ENCODE measurements at places on chromosomes 5 and 9.

DNA sequence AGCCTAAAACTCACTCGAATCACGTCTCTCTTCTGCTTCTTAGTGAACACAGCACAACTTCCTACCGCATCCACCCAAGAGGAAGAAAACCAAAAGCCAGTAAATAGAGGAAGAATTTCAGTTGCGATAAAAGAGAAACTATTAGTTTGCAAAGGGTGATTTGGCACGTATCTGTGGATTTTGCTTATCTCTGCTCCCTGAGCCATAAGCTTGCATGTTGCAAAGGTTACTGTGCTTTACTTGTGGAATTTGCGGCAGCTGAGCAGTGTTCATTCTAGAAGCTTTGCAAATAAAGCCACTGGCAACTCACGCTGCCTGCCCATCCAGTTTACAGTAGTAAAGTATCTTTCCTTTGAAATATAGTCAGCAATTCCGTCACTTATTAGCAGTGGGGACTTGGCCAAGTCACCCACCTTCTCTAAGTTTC, 149.0 kb upstream of the PCA3 start:
- no peak for DNase-seq

- no peak for DNase-seq
Observed at GRCh38 chr5:107103522-107103921, 567.2 kb downstream of the EFNA5 start.

- no peak for DNase-seq
Observed at GRCh38 chr5:32193591-32193990, 19.5 kb upstream of the GOLPH3 start.

DNA sequence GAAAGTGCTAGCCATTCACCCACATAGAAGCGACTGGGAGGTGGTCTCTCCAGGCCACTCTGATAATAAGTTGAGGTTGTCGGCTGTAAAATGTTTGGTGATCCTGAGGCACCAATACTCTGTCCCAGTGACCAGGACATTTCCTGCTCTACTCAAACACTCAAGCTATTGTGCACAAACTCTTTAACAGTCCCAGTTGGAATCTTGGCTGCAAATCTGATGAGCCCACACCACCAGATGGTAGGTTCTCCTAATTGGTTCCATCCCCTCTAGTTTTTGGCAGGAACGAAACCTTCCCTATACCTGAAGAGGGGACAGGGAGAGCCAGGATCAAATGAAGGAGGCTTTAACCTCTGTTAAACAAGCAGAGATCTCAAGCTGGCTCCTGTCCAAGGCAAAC, 14.3 kb downstream of the GRIA1 start:
- DNase-seq, result no peak

DNA sequence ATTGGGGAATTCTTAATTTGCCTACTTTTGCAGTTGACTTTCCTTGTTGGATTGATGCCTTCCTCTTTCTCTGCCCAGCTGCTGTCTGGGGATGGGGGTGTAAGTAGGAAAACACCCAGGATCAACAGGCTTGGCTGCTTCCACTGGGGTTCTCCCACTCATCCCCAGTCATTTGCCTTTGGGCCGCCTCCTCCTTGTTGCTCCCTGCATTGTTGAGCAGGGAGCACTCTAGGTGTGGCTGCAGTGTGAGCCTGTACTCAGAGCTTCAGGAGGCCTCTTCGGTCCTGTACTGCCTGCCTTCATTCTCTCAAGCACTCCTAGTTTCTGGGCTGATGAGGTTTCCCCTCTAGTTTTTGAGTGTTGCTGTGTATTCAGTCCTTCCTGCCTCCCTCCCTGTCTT, 12.1 kb downstream of the RHOBTB3 start:
- DNase-seq, result no peak

DNA sequence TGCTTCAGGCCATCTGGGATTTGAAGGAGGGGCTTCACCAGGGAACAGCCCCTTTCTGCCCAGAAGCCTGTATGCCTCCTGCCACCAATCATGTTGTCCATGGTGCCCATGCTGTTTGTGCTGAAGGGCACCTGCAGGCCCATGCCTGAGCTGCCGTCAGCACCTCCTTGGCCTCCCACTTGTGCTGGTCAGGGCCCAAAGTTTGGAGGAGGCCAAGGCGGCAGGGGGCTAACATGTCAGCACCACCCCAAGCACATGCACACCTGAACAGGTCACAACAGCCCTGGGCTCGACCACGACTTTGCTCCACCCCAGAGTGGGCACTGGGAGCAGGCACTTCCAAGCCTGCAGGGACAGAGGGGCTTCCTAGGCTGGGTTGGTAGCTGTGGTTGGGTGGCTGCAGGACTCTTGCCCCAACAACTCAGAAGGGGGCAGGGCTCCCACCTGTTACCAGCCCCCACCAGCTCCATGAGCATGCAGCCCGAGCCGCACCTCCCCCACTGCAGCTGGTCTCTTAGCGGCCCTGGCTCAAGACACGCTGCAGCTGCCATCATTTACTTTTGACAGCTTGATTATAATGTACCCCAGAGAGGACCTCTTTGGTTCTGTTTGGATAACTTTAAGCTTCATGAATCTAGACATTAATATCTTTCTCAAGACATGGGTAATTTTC, 19.8 kb upstream of the NFIL3 start:
- no peak for DNase-seq

GRCh38 chr9:80156756-80157472, 585.1 kb downstream of the TLE4 start:
- DNase-seq, result no peak

DNA sequence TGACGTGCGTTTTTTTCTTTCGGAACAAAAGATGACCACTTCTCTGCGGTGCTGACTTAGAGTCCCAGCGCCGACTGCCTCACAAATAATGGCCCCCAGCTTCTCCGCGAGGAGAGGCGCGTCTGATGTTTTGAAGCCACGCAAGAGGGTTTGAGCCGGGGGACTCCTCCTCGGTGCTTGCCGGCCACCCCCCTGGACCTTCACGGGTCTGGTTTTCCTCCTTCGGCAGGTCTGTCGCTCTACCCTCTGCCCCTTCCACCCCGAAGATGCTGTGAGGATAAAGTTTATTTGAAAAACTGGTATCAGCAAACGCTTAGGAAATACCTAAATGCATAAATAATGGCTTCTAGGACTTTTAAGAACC, 584 bp downstream of the USP20 start:
- no peak for DNase-seq

GRCh38 chr9:133604856-133605255, 4.3 kb downstream of the FAM163B start:
- no peak for DNase-seq

DNA sequence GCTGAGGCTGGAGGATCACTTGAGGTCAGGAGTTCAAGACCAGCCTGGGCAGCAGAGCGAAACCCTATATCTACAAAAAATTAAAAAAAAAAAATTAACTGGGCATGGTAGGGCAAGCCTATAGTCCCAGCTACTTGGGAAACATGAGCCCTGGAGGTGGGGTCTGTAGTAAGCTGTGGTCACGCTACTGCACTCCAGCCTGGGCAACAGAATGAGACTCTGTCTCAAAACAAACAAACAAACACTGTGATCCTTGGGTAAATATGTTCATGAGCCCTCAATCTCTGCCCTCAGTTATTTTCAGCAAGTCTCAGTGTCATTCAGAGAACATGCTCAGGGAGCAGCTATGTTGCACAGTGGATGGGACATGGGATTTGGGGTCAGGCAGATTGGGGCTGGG, 76.2 kb downstream of the PTTG1 start:
- no peak for DNase-seq

DNA sequence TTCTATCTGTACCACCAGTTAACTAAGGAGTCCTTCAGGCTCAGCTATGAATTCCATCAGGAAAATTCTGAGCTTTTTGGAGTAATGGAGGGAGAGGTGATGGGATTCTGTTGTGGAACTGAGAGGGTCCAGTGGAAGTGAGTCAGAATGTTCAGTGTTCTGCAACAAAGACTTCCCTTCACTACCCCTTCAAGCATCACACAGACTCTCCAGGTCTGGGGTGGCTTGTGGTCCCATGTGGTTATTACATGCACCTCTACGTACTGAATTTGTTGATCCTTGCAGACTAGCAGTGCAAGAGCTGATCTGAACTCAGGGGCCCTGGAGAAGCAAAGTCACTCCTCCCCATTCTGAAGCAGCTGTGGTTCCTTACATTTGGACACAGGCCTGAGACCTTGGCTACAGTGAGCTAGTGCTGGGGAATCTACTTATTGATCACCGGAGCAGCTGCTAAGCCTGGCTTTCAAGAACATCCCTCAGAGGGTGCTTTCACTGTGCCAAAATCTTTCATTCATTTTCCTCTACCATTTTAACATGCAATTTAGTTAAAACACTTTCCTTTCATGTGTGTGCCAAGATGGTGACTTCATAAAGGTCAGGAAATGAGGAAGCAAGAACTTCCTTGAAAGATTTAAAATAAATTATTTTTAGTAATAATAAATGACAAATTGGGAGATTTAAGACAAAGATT, 75.0 kb upstream of the TNC start:
- DNase-seq, result no peak

GRCh38 chr5:135571902-135572301, 6.9 kb downstream of the CXCL14 start:
- no peak for DNase-seq

GRCh38 chr9:133207021-133207531, 2.0 kb downstream of the OBP2B start:
- no peak for DNase-seq

- DNase-seq, result no peak
Observed at GRCh38 chr9:27487128-27487640, 36.9 kb upstream of the IFNK start.

DNA sequence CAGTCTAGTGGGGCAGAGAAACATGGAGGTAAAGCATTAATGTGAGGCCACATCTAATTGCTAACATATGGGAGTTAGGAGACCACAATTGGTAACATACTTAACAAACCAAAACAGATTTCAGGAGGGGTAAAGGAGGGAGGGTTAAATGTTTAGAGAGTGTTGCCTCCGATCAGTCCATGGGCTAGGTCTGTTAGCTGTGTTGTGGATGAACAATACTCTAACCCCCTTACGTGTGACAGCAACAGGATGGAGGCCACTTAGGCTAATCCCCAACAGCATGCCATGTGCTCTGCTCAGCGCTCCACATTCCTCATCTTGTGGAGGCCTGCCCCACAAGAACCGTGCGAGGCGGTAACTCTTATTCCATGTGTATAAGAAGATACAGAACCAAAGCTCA, 167.0 kb downstream of the CRB2 start:
- DNase-seq, result no peak

- no peak for DNase-seq
Observed at GRCh38 chr5:22033066-22033465, 820.1 kb downstream of the CDH12 start.

DNA sequence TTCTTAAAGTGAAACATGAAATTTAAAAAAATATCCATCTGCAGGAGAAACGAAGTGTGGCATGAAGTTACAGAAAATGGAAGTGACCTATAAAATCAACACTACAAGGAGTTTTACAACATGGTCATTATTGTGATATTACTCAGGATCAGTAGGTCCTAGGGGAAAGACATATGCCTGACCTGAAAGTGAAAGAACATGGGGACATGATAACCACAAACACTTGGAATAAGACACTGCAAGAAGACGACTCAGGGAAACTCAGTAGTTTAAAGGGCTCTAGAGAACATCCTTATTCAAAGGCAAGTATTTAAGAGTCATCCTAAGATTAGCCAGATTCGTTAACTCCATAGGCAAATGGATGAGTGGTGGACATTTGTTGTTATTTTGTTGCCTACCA, 19.9 kb upstream of the LPAR1 start:
- DNase-seq, result no peak

DNA sequence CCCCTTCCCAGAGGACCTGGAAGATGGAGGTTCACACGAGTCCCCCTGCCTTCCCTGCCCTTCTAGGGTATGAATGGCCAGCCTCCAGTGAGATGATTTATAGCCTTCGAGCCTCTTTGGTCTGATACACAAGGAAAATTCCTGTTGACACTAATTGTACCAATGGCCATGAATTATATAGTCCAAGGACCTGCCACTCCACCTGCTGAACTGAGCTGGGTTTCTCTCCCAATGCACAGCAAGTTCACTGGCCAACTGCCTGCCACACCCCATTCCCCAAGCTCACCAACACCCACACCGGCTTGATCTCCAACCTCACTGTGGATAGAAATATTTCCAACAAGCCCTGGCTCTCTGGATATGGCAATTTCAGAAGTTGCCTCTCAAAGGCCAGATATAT, 9.3 kb upstream of the ADRA1B start:
- DNase-seq, result no peak

GRCh38 chr5:127563136-127563535, 45.7 kb downstream of the PRRC1 start:
- no peak for DNase-seq

All from GM04503 (cell line).